ENCODE measurements at places on chromosomes 5 and 9. TPM values are rescaled to one million over a fixed set of nuclear protein-coding genes. Genes with fewer than 3 reads are reported as not detected.

GRCh38 chr9:5843794-5844471 is 11.0 kb upstream of the ERMP1 start:
- DNase-seq, result no peak
- no peaks in the 10 kb centered on the region for H3K27me3 ChIP-seq
- no peaks in the 10 kb centered on the region for H3K36me3 ChIP-seq

DNA sequence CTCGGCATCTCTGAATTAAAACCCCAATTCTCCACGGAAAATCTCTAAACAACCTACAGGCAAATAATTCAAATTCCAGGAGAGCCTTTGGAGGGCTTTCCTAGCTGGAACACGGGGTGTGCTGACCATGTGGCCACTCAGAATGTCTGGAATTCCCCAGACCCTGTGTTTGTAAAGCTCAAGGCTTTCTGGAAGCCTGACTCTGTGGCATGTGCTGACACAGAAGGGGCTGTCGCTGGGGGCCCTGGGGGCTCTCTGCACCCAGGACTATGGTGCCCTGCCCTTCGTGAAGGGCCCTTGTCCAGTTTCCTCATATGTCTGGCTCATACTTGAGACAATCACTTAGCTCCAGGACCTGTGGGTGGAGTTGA is 29.0 kb upstream of the BOD1 start:
- H3K27me3 ChIP-seq, result no peaks in the 10 kb centered on the region
- peak; percentile 59 for DNase-seq
- H3K36me3 ChIP-seq, result no peaks in the 10 kb centered on the region
- H3K27ac ChIP-seq, result no peak overlapping the region

The IGFBPL1 gene
- total RNA-seq, result 43.2 TPM

DNA sequence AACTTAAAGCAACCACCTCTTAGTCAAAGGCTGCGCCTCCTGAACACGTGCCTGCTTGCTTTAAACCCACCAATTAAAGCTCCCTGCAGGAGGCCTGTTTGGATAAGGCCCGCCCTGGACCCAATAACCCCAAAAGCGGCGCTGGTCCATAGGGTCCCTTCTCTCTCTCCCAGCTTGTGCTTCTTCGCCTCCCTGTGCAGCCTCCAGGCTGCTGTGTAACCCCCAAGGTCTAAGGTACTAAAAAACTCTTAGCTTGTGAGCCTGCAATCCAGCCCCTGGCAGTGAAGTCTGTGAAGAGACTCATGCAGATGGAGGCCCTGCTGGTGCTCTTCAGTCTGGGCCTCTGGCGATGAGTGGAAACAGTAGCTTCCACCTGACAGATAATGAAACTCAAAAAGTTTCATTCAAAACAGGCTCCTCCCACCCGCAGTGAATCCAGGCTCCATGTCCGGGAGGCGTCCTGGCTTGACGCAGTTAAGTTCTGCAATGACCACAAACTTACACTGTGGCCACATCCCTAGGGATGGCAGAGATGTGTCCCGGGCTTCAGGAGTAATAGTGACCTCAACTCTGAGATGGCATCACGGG is 97.3 kb downstream of the PRRT1B start:
- H3K36me3 ChIP-seq, result no peaks in the 10 kb centered on the region
- no peaks in the 10 kb centered on the region for H3K27me3 ChIP-seq
- H3K27ac ChIP-seq, result no peak overlapping the region
- peaks cover 40% of the 10 kb centered on the region for H3K4me1 ChIP-seq

The HTR1A gene
- not detected for total RNA-seq

DNA sequence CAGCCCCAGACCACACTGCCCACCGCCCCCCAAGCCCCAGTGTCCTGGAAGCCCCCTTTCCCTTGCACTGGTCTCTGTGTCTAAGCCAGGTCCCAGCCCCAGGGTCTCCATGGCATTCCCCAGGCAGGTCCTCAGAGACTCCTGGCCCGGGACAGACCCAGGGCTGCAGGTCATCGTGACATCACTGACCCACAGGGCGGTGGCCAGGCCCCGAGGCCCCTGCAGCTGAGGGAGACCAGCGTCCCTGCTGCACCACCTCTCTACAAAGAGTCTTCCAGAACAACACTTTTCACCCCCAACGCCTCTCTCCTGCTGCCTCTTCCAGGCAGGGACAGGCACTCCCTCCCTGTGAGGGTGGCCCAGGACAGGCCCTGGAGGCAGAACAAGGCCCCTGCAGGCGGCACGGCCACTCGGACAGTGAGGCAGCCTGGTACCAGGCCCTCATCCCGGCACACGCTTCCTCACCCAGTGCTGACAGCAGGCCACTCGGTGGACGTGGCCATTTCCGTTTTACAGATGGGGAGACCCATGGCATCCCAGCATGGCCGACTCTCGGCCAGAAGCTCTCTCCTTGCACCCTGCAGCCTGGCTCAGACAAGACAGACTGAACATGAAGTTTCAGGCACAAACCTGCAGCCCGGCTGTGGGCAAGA is 136.4 kb downstream of the ADAMTS2 start:
- no peak overlapping the region for H3K27ac ChIP-seq
- H3K27me3 ChIP-seq, result no peaks in the 10 kb centered on the region
- H3K36me3 ChIP-seq, result no peaks in the 10 kb centered on the region
- H3K4me1 ChIP-seq, result no peaks in the 10 kb centered on the region
- H3K4me3 ChIP-seq, result no peak overlapping the region

The IL3 gene
- total RNA-seq, result not detected

DNA sequence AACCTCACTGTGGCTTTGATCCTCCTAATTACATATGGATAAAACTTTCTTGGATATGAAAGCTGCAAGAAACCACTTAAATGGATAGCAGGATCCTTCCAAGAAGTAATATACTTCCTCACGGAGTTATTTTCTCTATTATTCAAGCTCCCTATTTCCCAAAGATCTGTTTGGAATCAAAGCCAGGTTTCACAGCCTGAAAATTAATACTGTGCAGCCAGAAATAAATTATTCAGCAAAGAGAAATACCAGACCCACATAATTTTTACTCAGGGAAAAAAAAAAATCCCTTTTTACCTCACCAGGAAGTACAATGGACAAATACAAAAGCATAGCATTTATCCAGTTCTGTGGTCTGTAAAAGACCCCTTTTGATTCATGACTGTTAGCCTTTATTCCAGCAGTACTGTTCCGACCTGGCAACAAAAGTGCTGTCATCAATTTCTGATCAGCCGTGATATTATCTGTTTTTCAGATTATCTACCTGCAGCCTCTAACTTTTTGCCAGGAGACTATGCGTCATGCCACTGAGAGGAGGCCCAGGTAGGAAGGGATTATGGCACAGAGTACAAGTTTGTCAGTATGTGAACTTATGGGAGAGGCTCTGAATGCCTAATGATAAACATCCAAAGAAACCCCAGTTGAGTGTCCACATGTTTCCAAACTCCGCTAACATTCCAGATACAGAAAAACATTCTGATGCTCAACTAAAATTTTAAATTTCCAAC is 57.0 kb downstream of the FBN2 start:
- H3K4me1 ChIP-seq, result no peaks in the 10 kb centered on the region
- no peaks in the 10 kb centered on the region for H3K36me3 ChIP-seq
- no peak overlapping the region for H3K27ac ChIP-seq
- H3K27me3 ChIP-seq, result no peaks in the 10 kb centered on the region
- no peak for DNase-seq

- no peak overlapping the region for H3K4me3 ChIP-seq
- no peak for DNase-seq
- no peaks in the 10 kb centered on the region for H3K27me3 ChIP-seq
Measured at GRCh38 chr9:76707510-76707909, 56.7 kb upstream of the PCA3 start.

- no peaks in the 10 kb centered on the region for H3K4me1 ChIP-seq
- H3K4me3 ChIP-seq, result no peak overlapping the region
- no peak for DNase-seq
Measured at GRCh38 chr5:143205883-143206195, 197.6 kb downstream of the NR3C1 start.

The FUT7 gene
- not detected for total RNA-seq

The GRIA1 gene
- total RNA-seq, result 3.3 TPM

DNA sequence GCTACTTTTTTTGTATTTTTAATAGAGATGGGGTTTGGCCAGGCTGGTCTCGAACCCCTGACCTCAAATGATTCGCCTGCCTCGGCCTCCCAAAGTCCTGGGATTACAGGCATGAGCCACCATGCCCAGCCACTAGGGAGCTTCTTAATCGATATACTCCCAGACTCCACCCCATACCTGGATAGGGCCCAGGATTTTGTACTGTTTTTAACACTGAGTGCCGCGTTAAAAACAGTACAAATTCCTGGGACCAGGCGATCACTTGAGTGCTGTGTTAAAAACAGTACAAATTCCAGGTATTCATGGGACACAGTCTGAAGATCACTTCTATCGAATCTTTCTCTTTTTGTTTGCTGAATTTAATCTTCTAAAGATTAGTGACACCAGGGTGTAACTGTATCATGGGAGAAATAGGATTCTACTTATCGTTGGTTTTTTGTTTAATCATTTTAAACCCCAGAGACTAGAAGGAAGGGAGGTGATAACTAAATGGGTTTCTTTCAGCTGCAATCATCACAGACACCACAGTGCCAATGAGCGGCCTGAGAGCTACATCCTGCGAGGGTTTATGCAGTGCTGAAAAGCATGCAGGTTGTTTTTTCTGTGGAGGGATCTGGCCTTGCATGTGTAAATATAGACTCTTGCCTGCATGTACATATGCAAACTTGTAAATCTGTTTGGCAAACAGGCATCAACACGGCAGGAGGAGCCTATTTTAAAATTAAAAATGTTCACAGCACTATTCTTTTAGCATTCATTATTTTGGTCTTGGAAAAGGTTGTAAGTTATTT is 303.8 kb upstream of the WWC1 start:
- no peak overlapping the region for H3K27ac ChIP-seq
- no peaks in the 10 kb centered on the region for H3K27me3 ChIP-seq
- no peak overlapping the region for H3K4me3 ChIP-seq
- DNase-seq, result no peak
- H3K36me3 ChIP-seq, result no peaks in the 10 kb centered on the region
- peaks cover 14% of the 10 kb centered on the region for H3K4me1 ChIP-seq

The GPR150 gene
- total RNA-seq, result 0.12 TPM

DNA sequence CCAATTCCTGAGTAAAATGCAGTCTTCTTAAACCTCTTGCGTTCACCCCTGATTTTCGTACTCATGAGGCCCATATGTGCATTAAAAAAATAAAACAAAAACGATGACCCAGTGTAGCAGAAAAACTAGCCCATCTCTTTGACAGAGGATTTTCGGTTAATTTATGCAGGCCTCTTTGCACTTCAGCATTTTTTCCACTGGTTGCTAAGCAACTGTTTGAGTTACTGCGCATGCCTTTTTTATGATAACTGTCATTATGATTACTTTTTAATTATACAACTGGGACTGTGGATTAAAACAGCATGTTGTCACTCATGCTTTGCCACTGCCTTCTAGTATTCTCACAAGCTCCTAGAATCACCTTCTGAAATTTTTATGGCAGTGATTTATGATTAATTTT is 165.0 kb downstream of the SMARCA2 start:
- no peak overlapping the region for H3K4me3 ChIP-seq
- no peak overlapping the region for H3K27ac ChIP-seq
- no peaks in the 10 kb centered on the region for H3K36me3 ChIP-seq
- peaks cover 26% of the 10 kb centered on the region for H3K4me1 ChIP-seq

The CARD9 gene
- not detected for total RNA-seq

The TXNDC8 gene
- total RNA-seq, result not detected

DNA sequence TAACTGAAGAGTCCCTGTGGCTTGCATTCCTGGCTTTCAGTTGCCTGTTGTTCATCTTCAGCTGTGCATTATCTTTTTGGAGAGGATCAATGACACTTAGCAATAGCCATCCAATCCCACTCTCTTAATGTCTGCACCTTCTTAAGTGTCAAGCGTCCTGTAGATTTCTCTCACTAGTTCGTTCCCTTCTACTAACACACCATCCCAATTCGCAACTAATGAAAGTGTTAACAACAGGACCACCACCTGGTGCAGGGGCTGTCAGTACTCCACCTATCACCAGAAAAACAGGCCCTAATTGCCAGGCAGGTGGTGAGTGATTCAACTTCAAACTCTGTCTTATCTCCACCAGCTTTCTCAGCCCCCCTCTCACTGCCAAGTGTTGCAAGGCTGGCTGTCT is 169.4 kb upstream of the EFNA5 start:
- no peaks in the 10 kb centered on the region for H3K36me3 ChIP-seq
- H3K4me1 ChIP-seq, result peaks cover 17% of the 10 kb centered on the region
- H3K27ac ChIP-seq, result no peak overlapping the region
- no peaks in the 10 kb centered on the region for H3K27me3 ChIP-seq
- DNase-seq, result no peak
- no peak overlapping the region for H3K4me3 ChIP-seq

The ADAMTS6 gene
- 14.3 TPM for total RNA-seq

All from neural progenitor cell (in vitro differentiated cells).